ENCODE measurements at places on chromosomes 4 and X.

DNA sequence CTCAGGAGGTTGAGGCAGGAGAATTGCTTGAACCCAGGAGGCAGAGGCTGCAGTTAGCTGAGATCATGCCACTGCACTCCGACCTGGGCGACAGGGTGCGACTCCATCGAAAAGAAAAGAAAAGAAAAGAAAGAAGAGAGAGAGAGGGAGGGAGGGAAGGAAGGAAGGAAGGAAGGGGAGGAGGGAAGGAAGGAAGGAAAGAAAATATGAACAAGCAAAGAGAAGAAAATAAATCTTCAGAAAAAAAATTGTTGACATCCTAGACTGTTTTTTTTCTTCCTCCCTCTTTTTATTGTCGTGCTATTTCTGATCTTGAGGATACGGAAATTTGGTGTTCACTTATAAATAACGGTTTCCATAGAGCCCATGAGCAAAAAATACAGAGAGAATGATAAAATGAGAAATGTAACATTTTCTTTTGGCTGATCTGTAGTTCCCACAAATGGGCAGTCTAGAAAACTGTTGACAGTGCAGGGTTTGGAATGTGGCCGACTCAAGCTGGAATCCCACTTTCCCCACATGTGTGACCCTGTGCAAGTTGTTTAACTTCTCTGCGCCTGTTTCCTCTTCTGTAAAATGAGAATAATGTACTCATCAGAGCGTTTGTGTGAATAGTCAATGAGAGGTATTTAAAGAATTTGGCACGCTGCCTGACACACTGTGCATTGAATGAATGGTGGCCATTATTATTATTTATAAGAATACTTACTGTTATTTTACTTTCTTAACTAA is 19.4 kb downstream of the SORBS2 start:
- DNase-seq = no peak

DNA sequence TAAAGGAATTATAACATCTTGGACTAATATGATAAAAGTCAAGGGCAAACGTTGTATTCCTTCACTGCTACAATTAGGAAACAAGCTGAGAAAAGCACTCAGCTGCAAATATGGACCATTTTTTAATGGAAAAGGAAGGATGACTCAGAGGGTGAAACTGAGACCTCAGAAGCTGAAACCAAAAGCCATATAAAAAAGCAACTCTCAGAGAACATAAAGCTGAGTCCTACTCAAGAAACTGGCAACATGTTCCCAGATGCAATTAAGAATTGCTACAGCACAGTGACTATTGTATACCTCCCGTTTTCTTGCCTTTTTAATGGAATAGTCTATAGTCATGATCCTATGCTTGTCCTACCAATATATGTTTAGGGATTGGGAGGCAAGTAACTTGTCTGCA is 1106.4 kb upstream of the INTU start:
- DNase-seq = no peak

DNA sequence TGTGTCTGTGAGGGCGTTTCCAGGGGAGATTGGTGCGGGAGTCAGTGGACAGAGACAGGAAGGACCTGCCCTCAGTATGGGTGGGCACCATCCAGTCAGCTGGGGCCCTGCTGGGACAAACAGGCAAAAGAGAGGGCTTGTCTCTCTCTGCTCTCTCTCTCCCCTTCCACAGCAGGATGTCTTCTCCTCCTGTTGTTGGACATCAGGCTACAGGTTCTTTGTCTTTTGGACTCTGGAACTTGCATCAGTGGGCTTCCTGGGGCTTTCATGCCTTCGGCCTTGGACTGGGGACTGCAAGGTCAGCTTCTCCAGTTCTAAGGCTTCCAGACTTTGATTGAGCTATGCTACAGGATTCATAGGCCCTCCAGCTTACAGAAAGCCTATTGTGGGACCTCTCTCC is 59.6 kb downstream of the ADGRA3 start:
- DNase-seq = no peak

- no peak for DNase-seq
These were observed 275.5 kb downstream of the CFAP299 start for GRCh38 chr4:80610845-80611677.

DNA sequence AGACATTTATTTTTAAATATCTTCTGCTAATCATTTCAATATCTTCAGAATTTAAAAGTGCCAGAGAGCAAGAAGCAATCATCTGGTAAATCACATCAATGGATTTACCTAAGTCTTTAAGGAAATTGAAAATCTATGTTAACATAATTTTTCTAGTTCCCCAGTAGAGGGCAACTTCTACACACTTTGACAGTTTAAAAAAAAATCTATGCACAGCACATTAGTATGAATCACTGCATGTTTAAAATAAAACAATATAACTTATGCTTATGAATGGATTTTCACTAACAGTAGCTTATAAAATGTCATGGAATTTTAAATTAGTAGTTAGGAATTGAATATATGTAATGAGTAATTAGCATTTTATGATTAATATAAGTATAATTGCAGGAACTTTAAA is 126.5 kb downstream of the REELD1 start:
- DNase-seq = no peak

DNA sequence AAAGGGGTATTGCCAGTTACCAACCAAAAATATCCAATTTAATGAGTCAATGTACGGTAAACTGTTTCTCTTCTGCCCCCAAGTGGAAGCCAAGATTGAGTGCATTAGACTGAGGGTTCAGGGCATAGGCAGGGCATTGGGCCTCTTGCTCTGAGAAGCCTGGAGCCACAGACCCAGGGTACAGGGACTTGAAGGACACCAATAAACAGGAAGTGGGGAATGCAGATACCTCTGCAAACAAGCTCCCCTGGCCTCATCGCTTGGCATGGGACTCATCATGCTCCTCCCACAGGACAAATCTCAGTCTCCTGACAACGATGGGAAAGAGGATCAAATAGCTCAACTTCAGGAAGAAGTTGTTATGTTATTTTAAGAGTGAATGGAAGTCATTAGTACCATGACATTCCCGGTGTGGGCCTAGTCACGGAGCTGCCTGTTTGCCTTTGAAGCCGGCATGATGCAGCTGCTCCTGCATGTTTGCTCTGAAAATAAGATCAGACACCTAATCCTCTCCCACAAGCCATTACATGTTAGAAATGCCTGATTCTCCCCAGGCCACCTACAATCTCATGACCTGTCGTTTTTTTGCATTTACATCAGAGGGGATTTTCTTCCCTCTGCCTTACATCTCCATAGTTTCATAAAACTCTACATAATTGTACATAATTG is 224.2 kb downstream of the RCHY1 start:
- no peak for DNase-seq

DNA sequence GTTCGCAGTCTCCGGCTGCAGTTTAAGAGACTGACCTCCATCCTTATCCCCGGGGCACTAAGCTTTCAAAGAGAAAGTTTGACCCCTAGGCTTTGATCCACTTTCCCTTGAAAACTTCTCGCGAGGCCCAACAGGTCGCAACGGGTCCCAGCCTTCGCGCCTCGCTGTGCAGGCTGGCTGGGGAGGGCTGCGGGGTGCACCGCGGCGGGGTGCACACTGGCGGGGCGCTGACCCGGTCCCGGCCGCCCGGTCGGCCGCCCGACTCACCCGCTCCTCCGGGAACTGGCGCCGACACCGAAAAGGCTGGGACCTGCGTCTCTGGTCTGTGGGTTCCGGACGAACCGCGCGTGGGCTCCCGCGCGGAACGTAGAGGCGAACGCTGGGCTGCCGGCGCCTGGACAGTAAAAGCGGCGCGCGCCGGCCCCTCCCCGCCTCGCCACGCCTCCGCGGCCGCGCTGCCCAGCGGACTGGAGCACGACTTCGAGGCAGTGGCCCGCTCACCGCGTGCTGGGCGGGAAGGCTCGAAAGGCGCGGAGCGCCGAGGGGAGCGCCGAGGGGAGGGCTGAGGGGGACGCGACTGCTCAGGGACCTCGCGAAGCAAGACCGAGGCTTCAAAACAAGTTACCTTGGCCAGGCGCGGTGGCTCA is at the start of gene TAF7L:
TSS of gene TAF7L (minus strand) at position 378 of the 647 bp plus-strand sequence. CDS start 3,791 bp downstream, outside the sequence.
- no peak for DNase-seq

DNA sequence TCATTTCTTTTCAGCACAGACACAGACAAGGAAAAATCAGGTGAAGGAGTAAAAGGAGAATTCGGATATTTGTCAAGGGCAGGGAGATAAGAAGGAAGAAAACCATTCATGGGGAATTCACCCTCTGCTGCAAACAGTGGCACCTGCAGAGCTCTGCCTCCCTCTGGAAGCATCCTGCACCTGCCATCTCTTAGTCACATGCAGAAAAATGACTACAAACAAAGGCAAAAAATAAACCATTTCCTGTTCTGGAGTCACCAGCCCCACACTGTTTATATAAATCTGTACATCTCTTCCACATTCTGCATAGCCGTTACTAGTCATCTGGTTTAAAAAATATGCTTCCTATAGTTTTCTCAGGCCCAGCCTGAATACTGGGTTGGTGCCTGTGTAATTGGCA is 205.3 kb downstream of the ARAP2 start:
- no peak for DNase-seq

GRCh38 chr4:112516066-112516470 is at the start of gene NEUROG2:
TSS of gene NEUROG2 (minus strand) at chr4:112516180. CDS start at chr4:112515475, 705 bp downstream.
- no peak for DNase-seq

DNA sequence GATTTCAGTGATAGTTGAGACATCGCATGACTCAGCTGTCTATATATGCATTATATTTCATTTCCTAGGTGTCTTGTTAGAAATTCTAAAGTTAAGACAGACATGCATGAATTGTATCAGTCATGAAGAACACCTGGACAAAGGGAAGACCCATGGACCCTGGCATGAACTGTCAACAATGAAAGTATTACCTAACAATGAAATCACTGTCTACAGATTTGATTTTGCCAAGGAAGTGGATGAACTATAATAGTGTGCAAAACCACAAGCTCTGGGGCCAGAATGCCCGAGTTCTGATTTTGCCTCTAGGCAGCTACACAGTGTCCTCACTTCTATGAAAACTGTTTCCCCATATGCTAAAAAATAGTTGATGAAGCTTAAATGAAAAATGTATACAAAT is 386.1 kb downstream of the NLGN4X start:
- DNase-seq = no peak

DNA sequence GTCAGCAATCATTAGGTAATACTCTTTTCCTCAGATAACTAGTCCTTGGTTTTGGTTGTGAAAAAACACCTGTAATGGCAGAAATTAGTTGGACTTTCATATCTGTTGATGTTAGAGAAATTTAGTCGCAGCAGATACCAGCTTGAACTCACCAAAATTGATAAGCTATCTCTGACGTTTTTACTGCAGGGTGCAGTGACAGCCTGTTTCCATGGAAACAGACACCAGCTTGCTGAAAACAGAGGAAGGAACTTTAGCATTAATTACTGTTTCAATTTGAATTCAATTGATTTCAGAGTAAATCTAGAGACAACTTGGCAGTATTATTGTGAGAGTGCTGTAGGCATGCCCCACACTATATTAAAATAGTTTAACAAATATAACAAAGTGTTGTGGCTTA is 246.5 kb downstream of the PPP1R2C start:
- no peak for DNase-seq

DNA sequence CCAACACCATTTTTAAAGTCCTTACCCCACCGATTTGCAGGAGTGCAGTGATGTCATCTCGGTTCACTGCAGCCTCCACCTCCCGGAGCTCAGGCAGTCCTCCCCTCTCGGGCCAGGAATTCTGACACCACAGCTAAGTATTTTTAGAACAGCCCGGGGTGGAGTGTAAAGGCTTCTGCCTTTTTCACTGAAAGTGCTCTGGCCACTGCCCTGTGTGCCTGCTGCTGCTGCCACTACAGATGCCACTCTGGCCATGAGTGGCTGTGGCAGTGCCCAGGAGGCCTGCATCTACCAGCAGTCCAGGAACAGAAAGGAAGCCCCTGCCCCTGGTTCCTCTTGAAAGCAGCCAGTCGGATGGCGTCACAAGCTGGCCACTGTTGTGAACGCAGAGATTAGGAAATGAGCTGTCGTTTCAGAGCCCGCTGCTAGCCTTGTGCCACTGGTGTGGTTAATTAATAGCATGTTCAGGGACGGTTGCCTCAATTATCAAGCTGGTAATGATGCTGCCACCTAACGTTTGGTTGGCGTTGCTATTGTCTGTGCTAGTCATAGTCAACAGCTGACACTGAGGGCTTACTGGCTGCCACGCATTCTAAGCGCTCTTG is 23.6 kb upstream of the TBC1D14 start:
- DNase-seq = no peak

- DNase-seq = no peak
These were observed 191.4 kb downstream of the SPRY1 start for GRCh38 chr4:123587983-123588494.

- no peak for DNase-seq
These were observed 348.7 kb upstream of the HAND2 start for GRCh38 chr4:173878701-173879100.

GRCh38 chr4:168028568-168028967 is 63.8 kb upstream of the ANXA10 start:
- DNase-seq = no peak

GRCh38 chr4:123618606-123619005 is 222.0 kb downstream of the SPRY1 start:
- no peak for DNase-seq

DNA sequence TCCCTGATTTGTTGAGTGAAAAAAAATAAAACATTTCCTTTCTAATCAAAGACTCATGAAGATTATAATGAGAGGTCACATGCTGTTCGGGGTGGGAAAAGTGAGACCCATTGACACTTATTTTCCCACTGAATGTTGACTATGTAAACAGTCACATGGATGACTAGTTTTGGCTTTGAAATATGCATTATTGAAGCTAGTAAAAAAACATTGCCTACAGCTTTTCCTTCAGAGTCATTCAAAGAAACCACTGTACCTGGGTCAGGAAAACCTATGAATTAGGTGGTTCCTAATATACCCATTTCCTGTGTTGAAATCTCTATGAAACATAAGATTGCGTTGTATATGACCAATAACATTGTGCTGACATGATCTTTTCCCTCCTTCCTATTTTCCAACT is 251.2 kb downstream of the CFAP299 start:
- DNase-seq = no peak

GRCh38 chr4:145935253-145936141 is 3.1 kb downstream of the ZNF827 start:
- DNase-seq = no peak

DNA sequence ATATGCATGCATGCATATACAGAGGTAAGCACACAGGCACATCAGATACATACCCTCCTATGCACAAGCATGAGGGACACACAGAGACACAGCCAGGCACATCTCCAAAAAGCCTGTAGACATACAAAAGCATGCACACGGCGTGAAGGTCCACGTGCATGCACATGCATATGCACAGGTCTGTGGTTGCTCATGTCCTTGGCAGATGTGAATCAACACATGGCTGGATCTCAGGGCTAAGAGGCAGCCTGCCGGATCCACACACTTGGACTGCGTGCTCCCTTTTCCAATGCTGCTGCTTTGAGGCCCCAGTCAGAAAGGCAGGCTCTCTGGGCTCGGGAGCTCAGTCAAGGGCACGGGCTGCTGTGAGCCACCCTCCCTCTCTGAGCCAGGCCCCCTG is 3.6 kb downstream of the STARD8 start:
- DNase-seq = no peak

- no peak for DNase-seq
These were observed 644.9 kb upstream of the PITX2 start for GRCh38 chr4:111267786-111268185.

GRCh38 chrX:134568285-134569016 is 89.8 kb downstream of the PLAC1 start:
- no peak for DNase-seq
